Suppressor macrophage (primary cell): ENCODE measurements at places on chromosomes 6 and 20.

DNA sequence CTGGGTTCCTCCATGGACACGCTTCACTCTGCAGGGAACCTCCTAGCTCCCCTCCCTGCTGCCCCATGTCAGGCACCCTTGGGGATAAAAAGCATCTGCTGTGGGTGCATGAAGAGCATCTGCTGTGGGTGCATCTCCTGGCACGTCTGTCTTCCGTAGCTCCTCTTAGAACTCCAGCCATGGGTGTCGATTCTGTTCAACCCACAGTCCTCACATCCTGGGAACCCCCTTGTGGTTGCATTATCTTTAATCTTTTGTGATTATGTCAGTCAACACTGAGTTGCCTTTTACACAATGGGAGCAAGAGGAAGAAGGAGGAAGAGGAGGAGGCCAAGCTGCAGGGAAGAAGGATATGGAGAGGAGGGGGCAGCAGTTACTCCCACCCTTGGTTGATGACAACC, 24.1 kb upstream of the CCR6 start:
- peak; percentile 25 for DNase-seq

- DNase-seq: peak; percentile 81
Measured at GRCh38 chr6:37691904-37692806, 5.5 kb downstream of the MDGA1 start.

GRCh38 chr6:130136798-130137197, 86.0 kb downstream of the SAMD3 start:
- no peak for DNase-seq

GRCh38 chr20:37700301-37700700, 6.5 kb downstream of the CTNNBL1 start:
- no peak for DNase-seq

DNA sequence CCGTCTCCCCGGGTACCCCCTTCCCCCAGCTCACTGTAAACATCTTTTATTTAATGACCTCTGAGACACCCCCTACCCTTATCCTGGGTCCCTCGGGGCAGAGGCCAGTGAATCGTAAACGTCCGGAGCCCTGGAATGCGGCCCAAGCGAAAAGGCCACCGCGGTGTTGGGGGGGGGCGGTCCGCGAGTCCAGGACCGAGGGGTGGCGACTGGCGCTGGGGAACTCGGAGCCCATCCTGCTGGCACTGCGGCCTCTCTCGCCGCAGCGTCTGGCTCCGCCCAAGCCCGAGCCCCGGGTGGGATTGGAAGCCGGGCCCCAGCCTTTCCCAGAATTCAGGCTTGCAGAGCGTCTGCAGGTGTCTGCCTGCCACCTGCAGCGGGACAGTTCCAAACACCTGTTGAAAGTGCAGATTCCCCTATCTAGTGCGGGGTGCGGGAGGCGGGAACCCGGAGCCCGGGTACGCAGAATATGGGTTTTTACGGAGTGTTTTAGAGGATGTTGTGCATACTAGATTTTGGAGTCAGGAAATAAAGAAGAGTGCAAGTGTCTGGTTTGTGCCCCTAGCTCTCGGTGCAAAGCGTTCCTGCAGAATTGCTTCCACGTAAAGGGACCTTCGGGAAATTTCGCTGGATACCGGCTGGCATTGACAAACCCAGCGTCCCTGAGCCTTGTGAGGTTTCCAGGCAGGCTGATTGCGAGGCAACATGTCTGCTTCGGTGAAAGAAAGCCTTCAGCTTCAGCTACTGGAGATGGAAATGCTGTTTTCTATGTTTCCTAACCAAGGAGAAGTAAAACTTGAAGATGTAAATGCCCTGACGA, 800 bp downstream of the RWDD2A start:
- DNase-seq: peak; percentile 59

DNA sequence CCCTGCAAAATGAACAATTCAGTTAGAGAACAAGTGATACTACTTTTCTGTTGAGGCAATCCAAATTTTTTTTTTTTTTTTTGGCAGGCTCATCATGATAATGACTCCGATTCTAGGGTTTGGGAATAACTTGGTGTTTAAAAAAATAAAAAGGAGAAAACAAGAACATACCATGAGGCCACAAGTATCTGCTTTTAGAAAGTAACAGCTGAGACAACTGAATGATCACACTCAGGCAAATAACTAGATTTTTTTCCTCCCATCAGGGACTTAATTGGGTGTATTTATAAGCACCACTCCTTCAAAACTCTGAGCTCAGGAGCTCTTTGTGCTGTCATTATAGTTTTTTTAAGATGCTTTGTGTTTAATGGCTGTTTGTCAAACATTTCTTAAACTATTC, 29.6 kb downstream of the PAK5 start:
- no peak for DNase-seq

DNA sequence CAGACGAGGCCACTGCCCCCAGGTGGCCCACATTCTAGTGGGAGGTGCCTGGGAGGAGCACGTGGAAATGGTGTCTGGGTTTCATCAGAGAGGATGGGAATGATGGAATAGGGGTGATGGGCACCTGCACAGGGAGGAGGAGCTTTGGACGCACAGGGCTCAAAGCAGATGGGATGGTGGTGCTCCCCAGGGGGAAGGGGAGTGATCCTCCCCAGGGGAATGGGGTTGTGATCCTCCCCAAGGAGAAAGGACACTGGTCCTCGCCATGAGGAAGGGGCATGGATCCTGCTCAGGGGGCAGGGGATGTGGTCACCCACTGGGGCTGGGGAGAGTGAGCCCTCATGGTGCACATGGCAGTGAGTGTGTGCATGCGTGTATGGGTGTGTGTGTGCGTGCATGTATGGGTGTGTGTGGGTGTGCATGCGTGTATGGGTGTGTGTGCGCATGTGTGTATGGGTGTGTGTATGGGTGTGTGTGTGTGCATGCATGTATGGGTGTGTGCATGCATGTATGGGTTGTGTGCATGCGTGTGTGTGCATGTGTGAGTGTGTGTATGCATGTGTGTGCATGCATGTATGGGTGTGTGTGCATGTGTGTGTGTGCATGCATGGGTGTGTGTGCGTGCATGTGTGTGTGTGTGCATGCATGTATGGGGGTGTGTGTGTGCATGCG, 49.7 kb upstream of the SLCO4A1 start:
- DNase-seq: no peak
